ENCODE measurements at places on chromosomes 3 and 15.

DNA sequence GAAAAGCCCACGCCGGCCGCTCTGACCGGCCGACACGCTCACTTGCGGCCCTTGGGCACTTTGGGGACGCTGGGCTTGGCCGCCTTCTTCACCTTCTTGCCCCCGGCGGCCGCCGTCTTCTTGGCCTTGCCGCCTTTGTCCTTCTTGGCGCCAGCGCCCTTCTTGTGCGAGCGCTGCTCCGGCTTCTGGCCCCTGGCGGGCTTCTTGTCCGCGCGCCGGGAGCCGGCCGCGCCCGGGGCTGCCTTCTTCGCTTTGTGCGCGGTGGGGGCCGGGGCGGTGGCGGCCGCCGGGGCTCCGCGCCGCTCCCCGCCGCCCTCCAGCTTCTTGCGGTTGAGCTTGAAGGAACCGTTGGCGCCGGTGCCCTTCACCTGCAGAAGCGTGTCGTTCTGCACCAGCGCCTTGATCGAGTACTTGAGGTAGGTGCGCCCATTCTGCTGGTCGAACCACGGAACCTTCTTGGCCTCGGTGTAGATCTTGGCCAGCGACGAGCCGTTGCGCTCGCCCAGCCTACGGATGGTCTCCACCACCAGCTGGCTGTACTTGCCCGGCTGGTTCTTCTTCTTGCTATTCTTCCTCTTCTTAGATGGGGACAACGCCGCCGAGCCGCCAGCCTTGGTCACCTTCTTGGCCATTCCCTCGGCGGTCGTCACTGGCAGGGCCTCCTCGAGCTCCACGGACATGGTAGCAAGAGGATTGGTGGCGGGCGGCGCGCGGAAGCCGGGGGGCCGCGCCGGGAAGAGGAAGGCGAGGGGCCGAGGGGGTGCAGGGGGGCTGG, 36.7 kb downstream of the HMCES start:
- no peak for DNase-seq

DNA sequence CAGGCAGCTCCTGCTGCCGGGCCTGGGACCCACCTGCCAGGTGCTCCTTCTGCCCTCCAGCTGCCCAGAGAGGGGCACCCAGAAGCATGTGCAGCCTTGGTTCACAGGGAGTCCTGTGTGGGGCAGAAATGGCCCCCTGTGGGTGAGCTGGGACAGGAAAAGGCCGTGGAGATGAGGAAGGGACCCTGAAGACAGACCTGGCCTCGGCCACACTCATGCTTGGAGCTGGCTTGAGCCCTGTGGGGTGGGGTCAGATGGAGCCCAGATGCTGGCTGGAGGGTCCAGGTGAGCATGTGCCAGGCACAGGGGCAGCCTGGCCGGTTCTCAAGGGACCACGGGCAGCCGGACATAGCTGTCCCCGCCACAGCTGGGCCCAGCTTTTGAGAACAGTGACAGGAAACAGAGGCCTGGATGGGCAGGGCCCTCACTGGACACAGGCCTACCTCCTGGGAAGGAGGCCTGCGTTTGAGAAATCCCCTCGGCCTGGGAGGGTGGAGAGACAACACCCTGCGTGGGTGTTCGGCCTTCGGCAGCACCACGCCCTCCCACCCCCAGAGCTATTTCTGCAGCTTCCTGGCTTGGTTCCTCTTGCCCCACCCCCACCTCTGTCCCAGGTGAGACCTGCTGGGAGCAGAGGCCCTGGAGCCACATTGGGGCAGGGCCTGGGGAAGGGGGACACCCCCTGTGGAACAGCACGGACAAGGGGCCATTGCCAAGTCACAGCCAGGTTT, 132.6 kb upstream of the MEF2A start:
- no peak for DNase-seq

- DNase-seq, result no peak
These were observed 51.0 kb upstream of the EIF1B start for GRCh38 chr3:40258555-40258954.

GRCh38 chr15:63212050-63213004, 22.9 kb downstream of the RAB8B start:
- peak; percentile 71 for DNase-seq

DNA sequence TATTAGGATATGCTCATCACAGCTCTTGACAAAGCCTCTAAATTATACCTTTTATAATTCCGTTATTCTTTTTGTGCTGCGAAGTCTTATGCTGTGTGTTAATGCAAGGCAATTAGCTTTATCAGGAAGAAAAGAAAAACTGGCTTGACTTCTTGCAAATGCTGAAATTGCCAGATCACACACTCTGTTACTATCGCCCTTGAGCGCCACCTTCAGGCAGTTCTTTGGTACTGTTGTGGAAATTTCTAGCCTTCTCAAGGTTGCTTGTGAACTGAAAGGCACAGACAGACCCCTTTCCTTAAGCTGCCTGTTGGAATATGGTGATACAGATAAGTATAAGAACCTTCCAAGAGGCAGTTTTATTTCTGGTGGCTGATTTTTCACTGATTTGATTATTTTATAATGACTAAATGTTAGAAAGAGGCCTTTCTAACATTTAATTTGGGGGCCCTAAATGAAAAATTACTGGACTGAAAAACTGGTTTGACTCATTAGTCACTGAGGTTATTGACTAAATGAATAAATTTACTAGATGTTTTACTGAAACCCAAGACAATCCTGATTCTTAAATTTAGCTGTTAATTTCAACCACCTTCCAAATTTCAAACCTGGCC, 126.2 kb upstream of the RASGRP1 start:
- no peak for DNase-seq
